ENCODE measurements at places on chromosomes 1 and 21.

DNA sequence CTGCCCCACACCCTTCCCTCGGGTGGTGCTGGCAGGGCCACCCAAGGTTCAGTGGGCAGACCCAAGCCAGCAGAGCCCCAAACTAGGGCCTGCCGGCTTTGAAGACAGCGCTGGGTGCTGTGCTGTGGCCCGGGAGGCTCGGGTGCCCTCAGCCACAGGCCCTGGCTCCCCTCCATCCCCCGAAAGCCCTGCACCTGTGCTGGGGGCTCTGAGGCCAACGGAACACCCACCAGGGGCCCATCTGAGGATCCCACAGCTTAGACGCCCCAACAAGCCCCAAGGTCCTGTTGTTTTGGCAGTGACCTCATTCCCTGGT lies 8.6 kb downstream of the ITGB2 start:
- DNase-seq, result no peak

GRCh38 chr1:109040989-109041620 lies 797 bp downstream of the WDR47 start:
- DNase-seq, result no peak

GRCh38 chr21:17201741-17202260 lies 311.0 kb upstream of the CXADR start:
- no peak for DNase-seq

DNA sequence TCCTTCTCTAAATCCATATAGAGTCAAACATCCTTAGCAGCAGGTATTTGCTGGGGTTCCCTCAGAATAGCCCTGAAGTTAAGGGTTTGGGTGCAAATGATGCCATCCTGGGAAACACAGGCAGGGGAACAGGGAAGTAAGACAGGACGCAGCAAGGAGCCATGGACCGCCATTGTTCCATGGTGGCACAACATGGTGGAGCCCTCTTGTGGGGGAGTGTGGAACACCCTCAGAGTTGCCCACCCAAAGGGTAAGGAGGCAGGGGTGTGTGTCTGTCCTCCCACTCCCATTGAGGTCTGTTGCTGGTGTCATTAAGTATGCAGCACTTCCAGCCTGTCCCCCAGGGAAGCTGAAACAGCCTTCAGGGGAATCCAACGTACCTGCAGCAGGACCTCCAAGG lies 20.4 kb upstream of the RCAN1 start:
- DNase-seq, result no peak

DNA sequence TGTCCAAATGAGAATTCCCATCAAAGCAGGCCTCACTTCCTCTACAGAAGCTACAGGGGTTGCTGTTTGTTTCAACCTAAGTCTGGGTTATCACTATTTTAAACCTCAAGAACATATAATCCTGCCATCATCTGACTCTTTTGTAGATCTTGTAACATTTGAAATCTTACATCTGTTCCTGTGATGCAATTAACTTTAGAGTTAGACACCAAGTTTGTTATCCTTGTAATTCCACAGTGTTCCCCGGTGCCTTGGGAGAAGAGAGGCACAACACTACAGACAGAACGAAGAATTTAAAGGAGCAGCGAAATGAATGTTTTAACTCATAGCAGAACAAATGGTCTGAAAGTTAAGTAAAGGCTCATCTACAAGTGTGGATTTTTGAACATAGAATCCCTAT lies 116.1 kb downstream of the UCHL5 start:
- DNase-seq, result no peak

DNA sequence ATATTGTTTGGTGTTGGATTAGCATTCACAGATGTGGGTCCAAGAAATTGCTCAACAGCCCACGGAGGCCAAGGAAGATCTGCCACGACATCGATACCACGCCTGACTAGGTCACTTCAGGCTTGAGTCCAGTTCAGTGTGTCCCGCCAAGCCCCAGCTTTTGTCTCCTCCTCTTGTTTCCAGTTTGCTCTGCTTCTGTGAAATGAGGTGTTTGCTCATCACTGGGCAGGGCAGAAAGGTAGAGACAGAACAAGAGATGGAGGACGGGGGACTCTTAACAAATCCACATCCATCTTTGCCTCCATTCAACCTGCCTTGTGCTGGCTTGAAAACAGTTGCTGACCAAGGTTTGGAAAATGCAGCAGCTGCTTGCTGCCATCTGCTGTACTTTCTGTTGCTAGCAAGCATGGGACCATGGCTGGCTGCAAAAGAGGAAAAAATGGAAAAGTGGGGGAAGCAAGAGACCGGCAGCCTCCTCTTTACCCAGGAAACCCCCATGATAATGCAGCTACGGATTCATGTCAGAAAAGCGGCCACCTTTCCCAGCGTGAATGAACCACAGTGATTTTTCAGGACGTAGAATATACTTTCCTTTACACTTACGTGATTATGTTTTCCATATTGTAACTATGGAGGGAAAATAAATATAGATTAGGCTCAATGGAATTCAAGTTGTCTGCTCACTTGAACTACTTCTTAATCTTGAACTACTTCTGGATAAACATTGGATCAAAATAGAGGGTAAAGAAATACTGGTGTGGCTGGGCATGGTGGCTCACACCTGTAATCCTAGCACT lies 80.2 kb upstream of the GREM2 start:
- peak; percentile 70 for DNase-seq

GRCh38 chr1:163875927-163876320 lies 554.2 kb downstream of the NUF2 start:
- DNase-seq, result no peak

GRCh38 chr1:112934577-112934976 lies 21.4 kb downstream of the SLC16A1 start:
- no peak for DNase-seq

Data from right forelimb (tissue), 1 donor.